ENCODE measurements at places on chromosomes 5 and 9.

DNA sequence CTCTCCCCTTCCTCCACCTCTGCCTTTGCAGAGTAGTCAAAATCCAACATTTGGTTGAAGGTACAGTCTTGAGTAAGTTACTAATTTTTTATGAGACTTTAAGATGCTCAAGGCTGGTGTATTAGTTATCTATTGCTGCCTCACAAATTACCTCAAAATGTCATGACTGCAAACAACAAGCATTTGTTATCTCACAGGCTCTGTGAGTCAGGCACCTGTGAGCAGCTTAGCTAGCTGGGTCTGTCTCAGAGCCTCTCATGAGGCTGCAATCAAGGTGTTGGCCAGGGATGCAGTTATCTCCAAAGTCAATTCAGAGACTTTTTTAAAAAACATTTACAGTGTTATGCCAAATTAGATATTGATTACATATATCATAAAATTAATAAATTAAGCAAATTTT, 371.3 kb upstream of the RGMB start:
- DNase-seq, result no peak

GRCh38 chr5:160071516-160071915, 47.7 kb downstream of the PWWP2A start:
- DNase-seq, result no peak

- no peak for DNase-seq
Observed at GRCh38 chr9:37534901-37535300, 41.3 kb downstream of the FBXO10 start.

GRCh38 chr9:89606049-89606623, 1.3 kb downstream of the GADD45G start:
- DNase-seq, result no peak

- DNase-seq, result peak; percentile 6
Observed at GRCh38 chr5:142611154-142611553, 74.7 kb downstream of the FGF1 start.

DNA sequence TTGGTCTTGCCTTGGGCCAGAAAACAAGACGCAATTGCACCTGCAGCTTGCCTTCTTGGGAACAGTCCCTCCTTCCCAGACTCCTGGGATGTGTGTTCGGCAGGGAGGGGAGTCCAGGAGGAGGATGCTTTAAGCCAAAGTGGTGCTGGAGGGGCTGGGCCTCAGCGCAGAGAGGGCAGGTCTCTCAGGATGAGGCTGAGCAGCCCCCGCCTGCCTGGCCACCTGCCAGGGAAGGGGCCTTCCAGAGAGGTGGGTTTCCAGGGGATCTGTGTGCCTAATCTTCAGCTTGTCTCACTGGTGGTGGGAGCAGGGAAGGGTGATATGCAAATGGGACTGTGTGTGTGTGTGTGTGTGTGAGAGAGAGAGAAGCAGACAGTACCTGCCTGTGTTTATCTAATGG, 105.2 kb downstream of the ENTREP1 start:
- no peak for DNase-seq

- peak; percentile 10 for DNase-seq
Observed at GRCh38 chr5:99815-100214, 7.8 kb downstream of the PLEKHG4B start.

- DNase-seq, result no peak
Observed at GRCh38 chr9:74284581-74285450, 212.3 kb upstream of the RORB start.

- no peak for DNase-seq
Observed at GRCh38 chr5:150122158-150122510, 33.5 kb downstream of the PDGFRB start.

GRCh38 chr5:128462330-128462729, 75.7 kb downstream of the FBN2 start:
- no peak for DNase-seq

DNA sequence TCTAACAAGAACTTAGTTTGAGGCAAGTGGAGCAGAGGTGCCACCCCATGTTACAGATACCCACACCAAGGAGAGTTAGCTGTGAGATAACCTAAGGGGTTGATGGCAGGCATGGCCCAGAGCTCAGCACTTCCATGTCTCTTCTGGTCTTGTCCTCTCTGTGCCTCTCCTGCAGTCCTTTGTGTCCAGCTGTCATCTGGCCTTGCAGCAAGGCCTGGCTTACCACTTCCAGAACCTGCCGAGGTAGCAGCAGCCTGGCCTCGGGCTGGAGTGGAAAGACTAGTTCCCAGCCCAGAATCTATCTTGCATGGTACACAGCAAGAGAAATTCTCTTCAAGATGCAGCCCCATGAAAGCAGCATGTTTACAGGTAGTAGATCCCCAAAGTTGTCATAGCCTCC, 41.5 kb downstream of the PIP5K1B start:
- no peak for DNase-seq

DNA sequence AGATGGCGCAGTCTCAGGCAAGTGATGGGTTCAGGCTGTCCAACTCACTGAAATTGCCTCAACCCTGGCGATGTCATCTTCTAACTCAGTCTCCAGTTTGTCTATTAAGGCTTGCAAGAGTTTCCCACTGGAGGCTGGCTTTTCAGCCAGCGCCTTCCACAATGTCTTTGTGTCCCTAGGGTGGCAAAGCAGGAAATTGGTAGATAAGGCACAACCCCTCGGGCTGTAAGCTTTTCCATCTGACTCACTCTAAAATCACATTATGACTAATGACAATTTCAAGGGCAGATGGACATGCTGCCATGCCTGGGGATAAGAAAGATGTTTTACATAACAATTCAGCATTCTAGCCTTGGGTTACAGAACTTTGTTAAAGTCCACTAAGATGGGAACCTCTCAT, 61.9 kb downstream of the MROH2B start:
- DNase-seq, result no peak

GRCh38 chr9:12640016-12640587, 53.1 kb upstream of the TYRP1 start:
- peak; percentile 4 for DNase-seq

DNA sequence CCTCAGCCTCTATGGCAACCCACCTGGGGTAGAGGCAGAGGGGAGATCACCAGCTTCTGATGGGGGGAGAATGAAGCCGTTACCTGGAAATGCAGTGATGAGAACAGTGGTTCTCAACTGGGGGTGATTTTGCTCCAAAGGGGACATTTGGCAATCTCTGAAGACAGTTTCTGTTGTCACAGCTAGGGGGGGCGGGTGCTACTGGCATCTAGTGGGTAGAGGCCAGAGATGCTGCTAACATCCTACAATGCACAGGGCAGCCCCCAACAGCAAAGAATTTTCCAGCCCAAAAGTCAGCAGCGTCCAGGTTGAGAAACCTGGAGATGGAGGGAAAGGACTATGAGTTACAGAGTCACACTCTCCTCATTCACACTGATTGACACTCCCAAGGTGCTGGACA, 84.5 kb downstream of the FGF1 start:
- DNase-seq, result no peak

DNA sequence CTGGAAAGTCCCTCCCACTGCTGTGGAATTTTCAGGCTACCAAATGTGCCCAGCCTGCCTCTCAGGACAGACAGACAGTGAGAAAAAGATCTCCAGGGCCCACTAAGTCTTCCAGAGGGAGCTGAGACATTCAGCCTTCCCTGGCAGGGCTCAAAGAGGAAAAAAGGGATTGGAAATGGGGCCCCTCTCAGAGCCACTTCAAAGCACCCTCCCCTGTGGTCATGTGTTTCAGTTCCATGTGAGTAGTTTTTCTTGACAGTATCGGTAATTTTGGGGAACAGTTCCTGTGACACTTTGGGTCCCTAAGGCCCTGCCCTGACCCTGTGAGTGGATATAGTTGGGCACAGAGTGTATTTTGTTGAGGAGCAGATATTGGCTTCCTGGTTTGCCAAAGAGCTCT, 25.0 kb downstream of the LARP1 start:
- DNase-seq, result no peak

DNA sequence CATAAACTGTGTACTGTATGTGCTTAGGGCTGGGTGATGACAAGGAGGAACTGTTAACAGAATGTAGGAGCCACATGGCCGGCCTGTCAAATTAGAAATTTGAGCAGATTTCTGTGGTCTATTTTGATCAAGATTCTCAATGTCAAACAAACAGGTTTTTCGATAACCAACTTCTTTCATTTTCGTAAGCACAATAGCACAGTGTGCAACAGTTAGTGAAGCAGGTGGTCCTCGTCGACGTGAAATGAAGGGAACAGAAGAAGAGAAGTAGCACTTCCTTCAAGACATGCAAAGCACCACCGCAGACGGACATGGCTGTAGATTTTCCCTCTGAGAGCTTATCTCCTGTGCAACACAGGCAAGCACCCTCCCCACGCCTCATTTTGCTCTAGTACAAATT, 252.1 kb downstream of the CRB2 start:
- DNase-seq, result no peak

DNA sequence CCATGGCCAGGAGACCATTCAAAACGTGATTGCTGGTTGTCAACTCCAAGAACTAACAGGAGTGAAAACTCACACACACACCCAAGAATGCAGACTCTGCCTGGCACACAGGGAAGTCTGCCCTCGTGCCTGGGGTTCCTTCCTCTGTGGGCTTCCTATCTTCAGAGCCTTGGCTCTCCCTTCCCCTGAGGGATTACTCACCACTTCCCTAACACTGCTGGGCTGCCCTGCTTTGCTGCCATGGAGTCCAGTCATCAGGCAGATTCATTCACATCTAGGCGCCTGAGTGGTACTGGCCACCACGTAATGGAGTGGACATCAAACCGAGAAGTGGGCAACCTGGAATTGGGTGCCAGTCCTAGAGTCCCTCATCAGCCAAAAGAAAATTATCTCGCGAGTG, 76.4 kb upstream of the PRSS3 start:
- no peak for DNase-seq

DNA sequence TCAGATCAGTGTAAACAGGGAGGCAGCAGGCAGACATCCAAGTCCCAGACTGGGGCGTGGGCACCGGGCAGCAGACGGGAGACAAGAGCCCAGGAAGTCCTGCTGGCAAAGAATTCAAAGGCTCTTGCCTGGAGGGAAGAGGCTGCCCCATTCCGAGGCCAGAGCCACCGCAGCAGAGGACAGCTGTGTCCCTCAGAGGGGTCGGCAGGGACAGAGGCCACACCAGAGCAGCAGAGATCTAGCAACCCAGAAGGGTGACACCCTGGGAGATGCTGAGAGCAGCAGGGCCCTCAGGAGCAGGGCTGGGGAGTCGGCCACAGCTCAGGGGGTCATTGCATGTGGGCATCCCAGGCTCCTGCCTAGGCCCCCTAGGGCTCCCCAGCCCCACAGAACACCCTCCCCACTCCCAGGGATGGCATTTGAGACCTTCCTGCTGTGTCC, 29.1 kb downstream of the ADAMTS2 start:
- DNase-seq, result no peak

All from DMS79 treated with DMSO at 0.1 percent for 48 hours (cell line).